ENCODE measurements at places on chromosomes 2 and 18. TPM values are rescaled to one million over a fixed set of nuclear protein-coding genes. Genes with fewer than 3 reads are reported as not detected.

GRCh38 chr2:178478130-178478438, 316 bp downstream of the FKBP7 start:
- DNase-seq, result no peak
- H3K4me3 ChIP-seq, result peak overlapping the region; percentile 52
- no peaks in the 10 kb centered on the region for H3K36me3 ChIP-seq
- H3K27ac ChIP-seq, result peak overlapping the region; percentile 96
- H3K27me3 ChIP-seq, result no peaks in the 10 kb centered on the region

GRCh38 chr2:71154279-71154678, 23.8 kb downstream of the MPHOSPH10 start:
- DNase-seq, result no peak
- no peak overlapping the region for H3K27ac ChIP-seq
- H3K27me3 ChIP-seq, result peaks cover 6% of the 10 kb centered on the region
- peaks cover 3% of the 10 kb centered on the region for H3K36me3 ChIP-seq
- H3K4me1 ChIP-seq, result no peaks in the 10 kb centered on the region

NEURL3 gene
- 0.31 TPM for total RNA-seq

DNA sequence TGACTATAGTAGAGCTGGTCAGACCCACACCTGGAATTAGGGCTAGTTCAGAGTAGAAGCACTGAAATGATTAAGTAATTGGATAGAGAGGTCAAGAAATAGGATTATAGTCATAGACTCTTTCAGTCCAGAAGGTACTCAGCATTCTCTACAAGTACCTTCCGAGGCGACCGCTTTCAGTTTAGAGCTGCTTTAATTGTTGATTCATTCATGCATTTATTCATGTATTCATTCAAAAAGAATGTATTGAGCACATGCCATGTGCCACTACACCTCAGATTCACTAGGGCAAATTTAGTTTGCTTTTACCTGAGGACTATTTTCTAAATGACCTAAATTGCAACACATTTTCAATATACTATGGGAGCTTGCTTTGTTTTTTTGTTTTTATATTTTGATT, 48.7 kb downstream of the CRIM1 start:
- peaks cover 9% of the 10 kb centered on the region for H3K4me1 ChIP-seq
- no peak overlapping the region for H3K4me3 ChIP-seq
- H3K36me3 ChIP-seq, result no peaks in the 10 kb centered on the region
- H3K27ac ChIP-seq, result no peak overlapping the region
- H3K27me3 ChIP-seq, result no peaks in the 10 kb centered on the region

- no peaks in the 10 kb centered on the region for H3K27me3 ChIP-seq
- H3K36me3 ChIP-seq, result no peaks in the 10 kb centered on the region
- H3K27ac ChIP-seq, result no peak overlapping the region
- no peak for DNase-seq
- H3K4me3 ChIP-seq, result no peak overlapping the region
Measured at GRCh38 chr2:143355870-143356269, 226.7 kb downstream of the ARHGAP15 start.

WDCP gene
- 9.0 TPM for total RNA-seq

CHAC2 gene
- 1.6 TPM for total RNA-seq

DNA sequence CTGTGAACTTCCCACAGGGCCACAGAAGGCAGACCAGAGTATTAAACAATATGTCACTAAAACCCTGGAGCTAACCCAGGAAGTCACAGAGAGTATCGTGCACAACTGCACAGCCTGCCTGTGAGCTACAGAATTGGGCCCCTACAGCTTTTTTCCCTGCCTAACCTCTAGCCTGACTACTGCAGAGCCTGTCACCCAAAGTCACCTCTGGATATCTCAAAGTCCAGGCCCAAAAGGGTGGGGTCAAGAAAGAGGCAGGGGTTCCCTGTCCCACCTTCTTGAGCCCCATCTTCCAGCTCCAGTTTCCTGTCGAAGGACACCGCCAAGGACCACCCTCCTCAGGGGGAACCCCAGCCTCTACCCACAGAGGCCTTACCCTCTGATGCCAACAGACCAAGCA, 13.5 kb downstream of the GAD1 start:
- H3K27ac ChIP-seq, result no peak overlapping the region
- no peaks in the 10 kb centered on the region for H3K36me3 ChIP-seq
- H3K27me3 ChIP-seq, result no peaks in the 10 kb centered on the region
- no peak for DNase-seq
- H3K4me3 ChIP-seq, result no peak overlapping the region

HOXD12 gene
- total RNA-seq, result not detected

PCARE gene
- not detected for total RNA-seq

DNA sequence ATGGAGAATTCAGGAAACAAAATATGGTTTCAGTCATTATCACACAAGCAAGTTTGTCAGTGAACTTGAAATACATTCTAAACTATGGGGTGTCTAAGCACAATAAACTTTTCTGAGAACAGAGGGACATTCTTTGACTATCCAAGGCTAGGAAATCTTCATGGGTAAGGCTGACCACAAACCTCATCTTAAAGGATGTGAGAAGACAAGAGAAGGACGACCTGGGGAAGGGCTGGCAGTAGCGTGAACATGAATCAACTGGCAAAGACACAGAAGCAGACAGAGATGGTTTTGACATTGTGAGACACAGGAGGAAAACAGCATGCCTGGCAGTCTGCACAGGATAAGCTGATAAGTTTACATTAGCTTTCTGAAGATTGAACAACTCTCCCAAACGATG, 752.4 kb upstream of the SLC8A1 start:
- no peaks in the 10 kb centered on the region for H3K4me1 ChIP-seq
- no peak overlapping the region for H3K4me3 ChIP-seq
- H3K36me3 ChIP-seq, result no peaks in the 10 kb centered on the region
- DNase-seq, result no peak
- H3K27ac ChIP-seq, result no peak overlapping the region

FOXD4L1 gene
- total RNA-seq, result 0.34 TPM

GRCh38 chr2:101330253-101330933, 21.9 kb upstream of the RNF149 start:
- no peaks in the 10 kb centered on the region for H3K4me1 ChIP-seq
- H3K4me3 ChIP-seq, result no peak overlapping the region
- no peaks in the 10 kb centered on the region for H3K27me3 ChIP-seq
- no peak overlapping the region for H3K27ac ChIP-seq
- DNase-seq, result peak; percentile 53
- no peaks in the 10 kb centered on the region for H3K36me3 ChIP-seq

DNA sequence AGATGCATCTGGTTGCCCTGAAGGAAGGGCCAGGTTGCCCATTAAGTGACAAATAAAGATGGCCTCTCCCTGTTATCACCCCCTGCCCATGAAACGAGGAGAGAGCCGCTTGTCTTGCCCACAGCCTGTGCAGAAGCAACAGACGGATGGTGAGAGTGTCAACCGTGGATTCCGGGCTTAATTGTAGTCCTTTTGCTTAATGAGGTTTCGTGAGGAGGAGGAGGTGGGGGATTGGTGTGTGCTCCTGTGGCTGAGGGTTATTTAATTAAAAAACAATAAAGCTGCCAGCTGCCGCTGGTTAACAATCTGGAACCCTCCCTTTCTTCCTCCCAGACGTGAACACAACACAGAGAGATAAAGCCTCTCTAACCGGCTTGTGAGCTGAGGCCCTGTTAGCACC, 188.0 kb upstream of the PARD3B start:
- no peaks in the 10 kb centered on the region for H3K27me3 ChIP-seq
- no peak overlapping the region for H3K4me3 ChIP-seq
- H3K27ac ChIP-seq, result no peak overlapping the region
- H3K4me1 ChIP-seq, result no peaks in the 10 kb centered on the region
- H3K36me3 ChIP-seq, result no peaks in the 10 kb centered on the region

DNA sequence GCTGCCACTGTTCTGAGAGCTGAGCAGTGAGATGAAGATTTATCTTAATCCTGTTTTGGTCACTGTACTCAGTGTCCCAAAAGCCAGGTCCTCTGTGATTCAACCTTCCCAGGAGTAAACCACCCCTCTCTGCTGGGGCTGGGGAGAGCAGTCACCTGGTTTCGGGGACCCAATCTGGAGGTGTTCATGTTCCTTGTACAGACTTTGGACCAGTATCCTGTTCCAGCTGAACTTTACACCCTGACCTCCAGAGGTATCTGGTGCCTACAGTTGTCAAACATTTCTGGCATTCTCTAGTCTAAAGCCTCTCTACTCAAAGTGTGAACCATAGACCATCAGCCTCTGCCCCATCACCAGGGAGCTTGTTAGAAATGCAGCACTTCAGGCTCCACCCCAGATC, 22.1 kb downstream of the CERS6 start:
- no peaks in the 10 kb centered on the region for H3K27me3 ChIP-seq
- H3K4me3 ChIP-seq, result no peak overlapping the region
- no peaks in the 10 kb centered on the region for H3K36me3 ChIP-seq
- H3K4me1 ChIP-seq, result no peaks in the 10 kb centered on the region
- H3K27ac ChIP-seq, result no peak overlapping the region

- no peak for DNase-seq
- no peaks in the 10 kb centered on the region for H3K36me3 ChIP-seq
- H3K27me3 ChIP-seq, result no peaks in the 10 kb centered on the region
- H3K4me3 ChIP-seq, result no peak overlapping the region
Measured at GRCh38 chr2:106272216-106272807, 78.2 kb upstream of the UXS1 start.

GRCh38 chr2:146131048-146131447, 1611.1 kb upstream of the ZEB2 start:
- no peaks in the 10 kb centered on the region for H3K27me3 ChIP-seq
- H3K4me3 ChIP-seq, result no peak overlapping the region
- peaks cover 3% of the 10 kb centered on the region for H3K4me1 ChIP-seq
- no peak overlapping the region for H3K27ac ChIP-seq
- no peaks in the 10 kb centered on the region for H3K36me3 ChIP-seq
- DNase-seq, result no peak

- H3K4me1 ChIP-seq, result no peaks in the 10 kb centered on the region
- H3K27me3 ChIP-seq, result no peaks in the 10 kb centered on the region
- DNase-seq, result no peak
- no peaks in the 10 kb centered on the region for H3K36me3 ChIP-seq
- no peak overlapping the region for H3K27ac ChIP-seq
Measured at GRCh38 chr2:88813612-88814011, 122.1 kb downstream of the RPIA start.

GRCh38 chr2:169980001-169980400, 152.7 kb downstream of the UBR3 start:
- H3K4me1 ChIP-seq, result no peaks in the 10 kb centered on the region
- no peaks in the 10 kb centered on the region for H3K27me3 ChIP-seq
- DNase-seq, result no peak
- H3K36me3 ChIP-seq, result no peaks in the 10 kb centered on the region
- H3K27ac ChIP-seq, result no peak overlapping the region
- no peak overlapping the region for H3K4me3 ChIP-seq

DNA sequence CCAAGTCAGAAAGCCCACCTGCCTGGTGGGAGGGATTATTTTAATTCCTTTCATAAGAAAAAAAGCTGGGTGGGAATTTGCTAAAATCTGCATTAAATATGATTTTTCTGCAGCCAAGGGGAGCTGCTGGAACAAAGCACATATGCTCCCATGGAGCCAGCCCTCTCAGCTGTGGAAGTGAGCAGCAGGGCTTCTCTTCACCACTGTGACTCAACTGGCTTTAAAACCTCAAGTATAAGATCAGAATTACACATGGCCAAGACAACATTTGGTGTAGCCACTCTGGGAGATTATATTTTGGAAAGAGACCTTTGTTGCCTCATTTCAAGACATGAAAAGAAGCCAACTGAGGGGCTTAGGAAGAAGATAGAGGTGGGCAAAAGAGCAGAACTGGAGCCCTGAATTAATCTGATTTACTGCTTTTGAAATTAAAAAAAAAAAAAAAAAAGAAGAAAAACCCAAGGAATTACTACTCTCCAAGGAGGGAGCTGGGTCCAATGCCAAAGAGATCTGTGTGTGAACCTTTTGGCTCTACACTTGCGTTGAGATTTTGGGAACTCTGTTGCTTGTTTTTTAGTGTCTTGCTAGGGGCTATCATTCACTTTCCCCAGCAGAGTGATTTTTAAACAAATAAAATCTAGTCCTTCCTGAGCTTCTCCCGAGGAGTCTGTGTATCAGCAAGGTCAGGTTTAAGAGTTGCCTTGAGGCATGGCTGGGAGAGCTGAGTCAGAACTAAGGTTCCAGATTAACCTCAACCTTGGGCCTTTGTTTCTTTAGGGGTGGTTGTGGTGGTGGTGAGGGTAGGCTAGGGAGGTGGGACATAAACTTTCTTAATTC, 6.0 kb downstream of the LHCGR start:
- no peaks in the 10 kb centered on the region for H3K36me3 ChIP-seq
- H3K27me3 ChIP-seq, result no peaks in the 10 kb centered on the region
- no peak overlapping the region for H3K4me3 ChIP-seq
- no peak for DNase-seq
- H3K27ac ChIP-seq, result no peak overlapping the region

RAB17 gene
- 48.0 TPM for total RNA-seq

GRCh38 chr2:232831496-232831895, 38.6 kb upstream of the SNORC start:
- peaks cover 33% of the 10 kb centered on the region for H3K36me3 ChIP-seq
- H3K4me1 ChIP-seq, result no peaks in the 10 kb centered on the region
- no peak overlapping the region for H3K4me3 ChIP-seq

- DNase-seq, result no peak
- H3K4me1 ChIP-seq, result peaks cover 4% of the 10 kb centered on the region
- H3K27ac ChIP-seq, result no peak overlapping the region
- peaks cover 4% of the 10 kb centered on the region for H3K36me3 ChIP-seq
Measured at GRCh38 chr18:44816477-44816876, 135.8 kb downstream of the SETBP1 start.

DNA sequence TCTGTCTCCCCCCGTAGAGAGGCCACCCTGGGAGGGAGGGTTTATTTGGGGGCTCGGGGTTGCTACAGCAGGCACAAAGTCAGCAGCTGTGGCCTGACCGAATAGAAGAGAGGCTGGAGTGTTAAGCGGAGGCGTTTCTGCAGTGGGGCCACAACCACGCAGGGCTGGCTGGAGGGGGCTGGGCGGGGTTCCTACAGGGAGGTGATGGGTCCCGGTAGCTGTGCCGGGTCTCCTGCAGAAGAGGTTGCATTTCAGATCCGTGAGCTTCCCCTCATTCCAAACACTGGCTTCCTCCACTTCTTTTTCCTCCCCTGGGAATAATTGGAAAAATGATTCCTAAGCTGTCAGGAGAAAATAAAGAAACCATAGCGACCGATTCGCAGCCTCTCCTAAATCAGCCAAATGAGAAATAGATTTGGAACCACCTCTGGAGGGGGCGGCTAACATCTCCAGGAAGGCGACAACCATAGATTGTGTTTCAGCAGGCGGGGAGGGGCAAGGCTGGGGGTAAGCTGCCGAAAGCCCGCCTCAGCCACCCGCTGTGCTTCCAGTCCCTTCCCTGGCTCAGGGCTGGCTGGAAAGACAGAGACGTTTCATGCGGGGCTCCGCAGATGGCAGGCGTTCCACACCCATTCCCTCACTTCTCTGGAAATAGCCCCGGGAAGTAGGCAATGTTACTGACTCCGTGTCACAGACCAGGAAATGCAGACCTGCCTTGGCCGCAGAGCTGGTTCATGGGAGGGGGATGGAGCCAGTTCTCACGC, 85.6 kb upstream of the TAF1B start:
- no peak overlapping the region for H3K4me3 ChIP-seq
- peak overlapping the region; percentile 14 for H3K27ac ChIP-seq
- H3K4me1 ChIP-seq, result peaks cover 16% of the 10 kb centered on the region
- H3K27me3 ChIP-seq, result peaks cover 4% of the 10 kb centered on the region
- no peaks in the 10 kb centered on the region for H3K36me3 ChIP-seq

DNA sequence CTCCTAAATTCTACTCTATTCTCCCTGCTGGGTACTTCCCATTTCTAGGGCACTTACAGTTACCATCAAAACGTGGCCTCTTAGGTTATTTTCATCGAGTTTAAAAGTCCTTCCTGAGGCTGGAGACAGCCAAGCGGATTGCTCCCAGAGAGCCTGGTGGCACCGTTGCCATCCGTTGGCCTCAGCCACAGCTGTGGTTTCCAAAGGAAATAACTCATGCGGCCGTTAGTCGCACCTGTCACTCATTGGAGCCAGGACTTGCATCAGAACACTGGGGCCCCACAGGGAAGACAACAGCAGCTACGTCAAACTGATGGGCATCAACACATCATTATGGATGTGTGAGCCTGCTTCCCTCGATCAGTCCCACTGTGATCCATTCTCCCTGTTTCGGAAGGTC, 453.4 kb downstream of the BCL11A start:
- H3K27ac ChIP-seq, result no peak overlapping the region
- no peaks in the 10 kb centered on the region for H3K27me3 ChIP-seq
- no peaks in the 10 kb centered on the region for H3K36me3 ChIP-seq
- H3K4me3 ChIP-seq, result no peak overlapping the region

Measured in lung (tissue), 17 donors.